Activated CD8-positive, alpha-beta T cell treated with anti-CD3 and anti-CD28 coated beads for 36 hours (primary cell): ENCODE measurements at places on chromosomes 13 and 19. TPM values are rescaled to one million over a fixed set of nuclear protein-coding genes. Genes with fewer than 3 reads are reported as not detected.

The RB1 gene
- 26.4 TPM for total RNA-seq

The GNG8 gene
- 45.4 TPM for total RNA-seq

The FNDC3A gene
- 26.6 TPM for total RNA-seq

The FUT2 gene
- not detected for total RNA-seq

The ELAVL3 gene
- total RNA-seq: not detected

The LILRA5 gene
- total RNA-seq: not detected

- no peak for DNase-seq
These were observed 8.4 kb upstream of the KLK14 start for GRCh38 chr19:51091126-51091525.

- DNase-seq: no peak
These were observed 161.8 kb downstream of the DIAPH3 start for GRCh38 chr13:60001889-60002288.

- DNase-seq: no peak
These were observed 1567.9 kb upstream of the PRR20A start for GRCh38 chr13:55572862-55573261.

DNA sequence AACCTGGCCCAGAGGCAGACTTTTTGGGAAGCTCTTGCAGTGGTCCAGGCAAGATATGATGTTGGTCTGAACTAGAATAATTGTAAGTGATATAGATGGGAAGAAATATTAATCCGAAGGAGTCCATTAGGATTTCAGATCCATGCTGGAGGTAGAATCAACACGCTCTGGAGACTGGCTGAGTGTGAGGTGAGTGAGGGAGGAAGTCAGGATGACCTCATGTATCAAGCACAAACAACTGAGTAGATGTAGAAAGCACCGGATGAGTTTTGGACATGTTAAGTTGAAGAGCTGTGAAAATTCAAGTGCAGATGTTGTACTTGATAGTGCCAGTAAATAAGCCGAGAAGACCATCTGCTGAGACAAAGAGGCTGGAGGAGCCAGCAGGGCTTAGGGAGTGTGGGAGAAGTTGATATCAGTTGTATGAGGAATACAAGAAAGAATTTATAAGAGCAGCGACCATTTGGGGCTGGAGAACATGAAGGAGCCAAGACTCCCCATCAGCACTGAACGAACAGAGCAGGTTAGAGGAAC lies 5.3 kb upstream of the CNMD start:
- no peak for DNase-seq

- DNase-seq: no peak
These were observed 48.5 kb downstream of the KLF2 start for GRCh38 chr19:16373079-16373478.

- no peak for DNase-seq
These were observed 93.8 kb upstream of the ARHGEF7 start for GRCh38 chr13:111021270-111021669.

DNA sequence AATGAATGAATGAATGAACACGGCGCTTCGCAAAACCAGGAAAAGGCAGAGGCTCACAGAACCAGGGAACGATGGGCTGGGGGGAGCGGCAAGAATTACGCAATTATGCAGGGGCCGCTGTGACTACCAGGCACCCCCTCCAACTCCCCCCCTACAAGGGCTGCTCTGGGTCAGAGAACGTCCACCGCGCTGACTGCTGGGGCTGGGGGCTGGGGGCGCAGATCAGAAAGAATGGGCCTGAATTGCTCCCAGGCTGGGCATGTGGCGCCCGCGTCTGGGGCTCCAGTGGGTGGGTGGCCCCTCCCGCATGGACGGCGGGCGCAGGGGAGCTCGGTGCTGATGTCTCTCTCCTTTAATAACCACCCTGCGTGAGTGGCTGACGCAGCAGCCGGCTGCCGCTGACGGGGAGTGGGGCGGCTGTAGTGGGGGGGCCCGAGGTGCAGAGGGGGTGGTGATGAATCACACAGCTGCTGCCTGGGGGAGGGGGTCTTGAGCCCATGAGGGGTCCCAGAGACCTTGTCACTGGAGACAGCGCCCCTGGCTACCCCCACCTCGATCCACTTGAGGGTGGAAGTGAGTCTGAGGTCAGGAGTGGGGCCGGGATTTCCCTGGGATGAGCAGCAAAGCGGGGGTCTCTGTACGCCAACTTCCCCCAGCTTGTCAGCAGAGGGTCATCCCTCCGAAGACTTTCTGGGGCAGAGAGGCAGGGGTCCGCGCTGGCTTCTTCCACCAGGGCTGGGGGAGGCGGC lies 1.5 kb upstream of the CIRBP start:
- no peak for DNase-seq

- DNase-seq: peak; percentile 27
These were observed 17.5 kb downstream of the SYDE1 start for GRCh38 chr19:15124572-15125231.

DNA sequence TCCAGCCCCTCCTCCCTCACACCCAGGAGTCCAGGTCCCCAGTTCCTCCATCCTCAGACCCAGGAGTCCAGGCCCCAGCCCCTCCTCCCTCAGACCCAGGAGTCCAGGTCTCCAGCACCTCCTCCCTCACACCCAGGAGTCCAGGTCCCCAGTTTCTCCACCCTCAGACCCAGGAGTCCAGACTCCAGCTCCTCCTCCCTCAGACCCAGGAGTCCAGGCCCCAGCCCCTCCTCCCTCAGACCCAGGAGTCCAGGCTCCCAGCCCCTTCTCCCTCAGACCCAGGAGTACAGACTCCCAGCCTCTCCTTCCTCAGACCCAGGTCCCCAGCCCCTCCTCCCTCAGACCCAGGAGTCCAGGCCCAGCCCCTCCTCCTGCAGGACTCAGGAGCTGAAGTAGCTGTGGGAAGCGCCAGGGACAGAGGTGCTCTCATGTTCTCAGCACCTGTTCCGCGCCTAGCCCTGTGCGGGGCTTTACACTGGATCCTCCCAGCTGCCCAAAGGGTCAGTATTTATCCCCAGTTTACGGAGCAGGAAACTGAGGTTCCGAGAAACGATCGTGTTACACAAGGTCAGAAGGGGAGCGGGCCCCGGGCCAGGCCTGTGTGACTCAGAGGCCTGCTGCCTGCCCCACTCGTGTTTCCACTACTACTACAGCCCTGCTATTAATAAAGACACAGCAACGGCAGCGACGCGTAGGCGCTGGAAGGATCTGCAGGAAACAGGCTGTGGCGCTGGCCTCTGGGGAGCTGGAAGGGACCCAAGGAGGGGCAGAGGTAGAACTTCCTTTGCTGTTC lies 1.7 kb upstream of the SBK3 start:
- no peak for DNase-seq

GRCh38 chr13:37707739-37708500 lies 109.4 kb upstream of the POSTN start:
- DNase-seq: no peak

- DNase-seq: no peak
These were observed 5.6 kb upstream of the AMH start for GRCh38 chr19:2243274-2244124.

DNA sequence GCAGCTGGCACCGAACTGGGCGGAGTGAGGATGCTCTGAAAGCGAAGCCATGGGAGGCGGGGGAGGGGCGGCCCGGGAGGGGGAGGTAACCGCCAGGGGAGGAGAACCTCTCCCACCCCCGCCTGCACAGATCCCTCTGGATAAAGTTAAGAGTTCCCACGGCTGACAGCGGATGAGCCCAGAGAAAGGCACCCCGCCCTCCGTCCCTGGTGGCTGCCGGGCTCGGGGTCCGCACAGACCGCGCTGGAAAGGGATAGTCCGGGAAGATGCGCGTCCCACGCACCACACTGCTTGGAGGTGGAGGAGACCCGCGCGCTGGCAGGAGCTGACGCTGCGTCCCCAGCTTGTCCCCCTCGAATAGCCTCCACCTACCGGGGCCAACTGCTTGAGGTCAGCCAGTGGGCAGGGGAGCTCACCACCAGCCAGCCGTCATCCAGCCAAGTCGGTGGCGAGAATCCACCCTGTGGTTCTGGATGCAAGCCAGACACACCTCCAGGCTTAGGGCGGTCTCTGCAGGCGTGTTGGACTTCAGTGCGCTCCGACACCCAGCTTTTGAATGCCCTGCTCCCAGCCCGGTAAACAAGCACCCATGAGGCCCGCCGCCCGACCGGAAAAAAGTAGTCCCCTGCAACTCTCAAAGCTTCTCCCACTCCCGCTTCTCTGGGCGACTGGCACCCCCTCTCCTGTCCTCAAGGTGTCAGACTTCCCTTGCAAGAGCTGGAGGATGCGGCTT lies at the start of gene TRPC4:
Gene TRPC4 (minus strand): TSS at position 17 of the 733 bp plus-strand sequence. CDS start 86,439 bp downstream, outside the sequence.
- DNase-seq: no peak

GRCh38 chr19:46719629-46720502 lies 3.0 kb upstream of the PRKD2 start:
- DNase-seq: no peak

GRCh38 chr13:22193070-22193469 lies 522.2 kb downstream of the FGF9 start:
- peak; percentile 29 for DNase-seq

DNA sequence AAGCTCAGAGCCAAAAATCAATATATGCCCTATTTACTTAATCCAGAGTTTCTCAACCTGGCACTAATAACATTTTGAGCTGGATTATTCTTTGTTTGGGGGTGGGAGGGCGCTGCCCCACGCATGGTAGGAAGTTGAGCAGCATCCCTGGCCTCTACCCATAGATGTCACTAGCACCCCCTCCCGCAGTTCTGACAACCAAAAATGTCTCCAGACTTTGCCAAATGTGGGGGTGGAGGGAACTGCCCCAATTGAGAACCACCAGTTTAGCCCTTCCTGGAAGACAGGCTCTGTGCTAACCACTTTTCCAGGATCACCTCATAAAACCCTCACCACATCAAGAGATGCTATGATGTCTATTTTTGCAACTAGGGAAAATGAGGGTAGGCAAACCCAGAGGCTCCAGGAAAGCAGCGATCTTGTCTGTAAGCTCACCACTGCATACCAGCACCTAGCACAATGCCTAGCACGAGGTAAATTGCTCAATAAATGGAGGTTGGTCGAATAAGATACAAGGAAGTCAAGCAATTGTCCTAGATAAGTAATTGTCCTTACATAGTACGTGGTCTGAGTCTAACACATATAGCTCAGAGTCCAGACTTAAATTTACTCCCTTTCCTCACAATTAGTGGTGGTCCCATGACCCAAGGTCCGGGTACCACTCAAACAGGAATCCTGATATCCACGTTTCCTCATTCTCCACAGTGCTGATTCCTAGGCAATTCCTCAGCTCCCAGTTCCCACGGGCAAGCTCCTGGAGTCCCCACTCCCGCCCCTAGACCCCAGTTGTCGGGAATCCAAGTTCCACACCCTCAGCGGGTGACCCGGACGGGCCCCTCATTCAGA lies 892 bp downstream of the TRIR start:
- DNase-seq: peak; percentile 79

DNA sequence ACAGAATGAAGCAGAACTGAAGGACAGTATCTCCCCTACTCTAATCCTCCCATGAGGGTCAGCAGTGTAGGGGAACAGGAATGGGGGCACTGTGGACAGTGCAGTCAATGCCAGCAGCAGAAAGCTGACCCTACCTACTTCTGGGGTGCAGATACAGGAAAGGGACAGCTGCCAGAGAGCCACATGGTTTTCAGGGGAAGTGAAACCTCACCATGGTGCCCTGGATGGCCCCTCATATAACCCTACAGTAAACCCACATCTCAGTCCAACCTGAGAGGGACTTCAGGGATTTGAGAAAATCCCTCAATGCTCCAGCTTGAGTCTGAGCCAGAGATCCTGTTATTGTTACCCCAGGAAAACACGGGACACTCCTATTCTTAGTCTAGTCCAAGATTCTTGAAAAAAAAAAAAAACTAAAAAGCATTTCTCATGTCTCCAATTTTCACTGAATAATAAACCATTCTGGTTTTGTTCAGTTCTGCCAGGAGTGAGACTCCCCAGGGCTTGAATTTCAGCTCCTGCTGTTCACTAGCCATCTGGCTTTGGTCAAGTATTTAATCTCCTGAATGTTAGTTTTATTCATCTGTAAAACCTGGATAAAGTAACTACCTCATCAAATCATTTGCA lies 511.6 kb upstream of the ARGLU1 start:
- no peak for DNase-seq

- no peak for DNase-seq
These were observed 12.2 kb downstream of the FPR3 start for GRCh38 chr19:51807111-51807701.

- no peak for DNase-seq
These were observed 83.2 kb downstream of the RUBCNL start for GRCh38 chr13:46303742-46304385.

DNA sequence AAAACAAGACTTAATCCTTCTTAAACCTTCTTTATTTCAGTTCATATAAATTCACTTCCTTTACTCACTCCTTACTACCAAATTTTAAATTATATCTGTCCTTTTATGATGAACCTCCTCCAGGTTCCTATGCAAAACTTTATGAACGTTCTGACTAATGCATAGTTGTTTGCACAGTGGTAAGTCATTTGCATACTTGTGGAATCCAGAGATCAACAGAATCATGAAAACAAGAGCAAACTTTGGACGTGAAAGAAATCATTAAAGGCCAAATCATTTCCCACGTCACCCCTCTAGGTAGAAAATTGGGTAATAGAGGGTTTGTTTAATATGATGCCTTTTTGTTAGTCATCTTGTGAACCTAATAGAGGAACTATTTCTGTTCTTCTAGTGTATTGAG lies 32.3 kb upstream of the MYCBP2 start:
- DNase-seq: no peak

- DNase-seq: no peak
These were observed 7.9 kb upstream of the LINGO3 start for GRCh38 chr19:2315818-2316353.

DNA sequence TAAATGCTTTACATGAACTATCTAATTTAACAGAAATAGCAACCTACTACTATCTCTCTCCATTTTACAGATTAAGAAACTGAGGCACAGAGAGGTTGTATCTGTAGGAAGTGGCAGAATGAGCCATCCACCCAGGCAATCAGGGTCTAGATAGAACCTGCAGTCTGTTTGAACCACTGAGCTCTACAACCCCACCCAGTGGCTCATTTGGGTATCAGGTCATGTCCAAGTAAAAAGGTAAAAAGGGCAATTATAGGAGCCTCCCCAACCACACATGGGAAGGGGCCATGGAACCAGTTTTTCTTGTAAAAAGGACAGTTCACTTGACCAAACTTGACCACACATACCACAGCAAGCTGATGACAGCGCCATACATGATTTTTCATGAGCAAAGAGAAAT lies 92.9 kb upstream of the SGCG start:
- DNase-seq: peak; percentile 39

- peak; percentile 2 for DNase-seq
These were observed 206.8 kb downstream of the PCDH9 start for GRCh38 chr13:67023130-67023876.
